Stimulated activated CD4-positive, alpha-beta T cell treated with anti-CD3 and anti-CD28 coated beads, Interleukin-2, amount 100 ng/mL, for 48 hours (primary cell): ENCODE measurements at places on chromosomes 11 and 22.

DNA sequence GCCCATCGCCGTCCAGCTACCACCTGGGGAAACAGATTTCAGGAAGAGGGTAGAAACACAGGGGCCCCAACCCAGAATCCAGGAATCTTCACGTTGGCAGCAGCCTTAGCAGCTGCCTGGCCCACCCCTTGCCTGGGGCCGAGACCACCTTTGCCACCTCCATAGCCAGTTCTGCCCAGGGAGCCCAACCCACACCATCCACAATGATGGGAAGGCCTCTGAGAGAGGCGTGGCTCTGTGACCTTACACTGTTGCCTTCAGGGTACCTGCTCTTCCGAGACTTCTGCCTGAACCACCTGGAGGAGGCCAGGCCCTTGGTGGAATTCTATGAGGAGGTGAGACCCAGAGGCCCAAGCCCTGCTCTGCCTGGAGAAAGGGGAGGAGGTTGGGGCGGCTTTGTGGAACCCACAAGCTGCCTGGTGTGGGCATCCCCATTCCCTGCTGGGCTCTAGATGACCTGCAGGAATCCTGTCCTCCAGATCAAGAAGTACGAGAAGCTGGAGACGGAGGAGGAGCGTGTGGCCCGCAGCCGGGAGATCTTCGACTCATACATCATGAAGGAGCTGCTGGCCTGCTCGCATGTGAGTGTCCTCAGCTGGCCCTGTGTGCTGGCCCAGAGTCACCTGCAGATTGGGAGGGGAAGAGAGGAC, 10.0 kb upstream of the ANKRD13D start:
- no peak for DNase-seq

GRCh38 chr22:49812838-49813237, 14.8 kb downstream of the BRD1 start:
- DNase-seq, result no peak

DNA sequence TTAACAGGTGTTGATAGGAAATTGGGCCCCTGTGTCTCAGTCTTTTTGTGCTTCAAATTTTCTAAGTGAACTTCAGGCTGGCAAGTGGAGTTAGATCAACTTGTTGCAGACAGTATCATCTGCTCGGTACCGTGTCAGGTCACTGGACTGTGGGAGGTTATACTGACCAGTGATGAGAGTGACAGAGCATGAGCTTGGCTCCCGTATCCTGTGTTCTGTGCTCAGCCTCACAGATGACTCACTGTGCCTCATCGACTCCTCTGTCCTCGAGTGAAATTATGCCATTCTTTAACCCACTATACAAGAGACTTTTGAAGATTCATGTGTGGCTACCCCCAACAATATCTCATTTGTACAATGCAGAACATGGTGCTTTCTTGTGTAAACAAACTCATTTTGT, 7.9 kb downstream of the GRAP2 start:
- DNase-seq, result no peak

GRCh38 chr22:43848366-43849171, 13.7 kb downstream of the SULT4A1 start:
- no peak for DNase-seq

- DNase-seq, result no peak
These were observed 3.7 kb upstream of the CHST1 start for GRCh38 chr11:45669146-45669545.

- no peak for DNase-seq
These were observed 140.7 kb downstream of the LUZP2 start for GRCh38 chr11:24637520-24637919.

- DNase-seq, result no peak
These were observed 720.0 kb upstream of the CNTN5 start for GRCh38 chr11:98300719-98301118.

- DNase-seq, result no peak
These were observed 242.3 kb upstream of the BLID start for GRCh38 chr11:122358292-122358691.

GRCh38 chr11:119974051-119974450, 163.9 kb downstream of the TRIM29 start:
- no peak for DNase-seq

DNA sequence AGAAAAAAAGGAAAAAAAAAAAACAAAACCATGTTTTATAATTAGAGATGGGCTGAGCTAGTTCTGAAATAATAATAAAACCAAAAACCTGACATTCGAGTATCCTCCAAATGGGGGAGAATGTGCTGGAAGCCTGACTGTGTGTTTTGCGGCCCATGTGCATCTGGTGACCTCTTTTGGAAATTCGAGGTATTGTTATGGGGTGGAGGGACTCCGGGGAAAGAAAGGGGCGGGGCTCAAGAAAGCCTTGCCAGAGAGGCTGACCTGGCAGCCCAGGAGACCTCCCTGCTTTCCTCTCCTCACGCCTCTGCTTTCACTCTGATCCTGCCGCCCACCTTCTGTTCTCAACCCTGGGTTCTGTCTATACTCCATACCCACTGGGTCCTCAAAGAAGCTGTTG, 72.9 kb downstream of the CTTN start:
- DNase-seq, result no peak

DNA sequence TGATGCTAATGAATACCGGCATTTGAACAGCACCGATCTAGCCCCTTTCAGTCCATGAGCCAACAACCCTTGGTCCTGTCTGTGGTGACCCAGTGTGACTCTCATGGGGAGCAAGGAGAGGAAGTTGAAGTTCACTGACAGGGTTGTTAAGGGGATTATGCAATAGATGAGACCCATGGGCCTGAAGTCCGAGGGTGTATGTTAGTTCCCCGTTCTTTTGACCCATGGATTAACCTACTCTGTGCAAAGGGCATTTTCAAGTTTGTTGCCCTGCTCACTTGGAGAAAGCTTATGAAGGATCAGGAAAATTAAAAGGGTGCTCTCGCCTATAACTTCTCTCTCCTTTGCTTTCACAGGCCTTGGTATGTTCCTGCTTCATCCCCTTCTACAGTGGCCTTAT, 4.9 kb downstream of the PNPLA3 start:
- DNase-seq, result no peak

DNA sequence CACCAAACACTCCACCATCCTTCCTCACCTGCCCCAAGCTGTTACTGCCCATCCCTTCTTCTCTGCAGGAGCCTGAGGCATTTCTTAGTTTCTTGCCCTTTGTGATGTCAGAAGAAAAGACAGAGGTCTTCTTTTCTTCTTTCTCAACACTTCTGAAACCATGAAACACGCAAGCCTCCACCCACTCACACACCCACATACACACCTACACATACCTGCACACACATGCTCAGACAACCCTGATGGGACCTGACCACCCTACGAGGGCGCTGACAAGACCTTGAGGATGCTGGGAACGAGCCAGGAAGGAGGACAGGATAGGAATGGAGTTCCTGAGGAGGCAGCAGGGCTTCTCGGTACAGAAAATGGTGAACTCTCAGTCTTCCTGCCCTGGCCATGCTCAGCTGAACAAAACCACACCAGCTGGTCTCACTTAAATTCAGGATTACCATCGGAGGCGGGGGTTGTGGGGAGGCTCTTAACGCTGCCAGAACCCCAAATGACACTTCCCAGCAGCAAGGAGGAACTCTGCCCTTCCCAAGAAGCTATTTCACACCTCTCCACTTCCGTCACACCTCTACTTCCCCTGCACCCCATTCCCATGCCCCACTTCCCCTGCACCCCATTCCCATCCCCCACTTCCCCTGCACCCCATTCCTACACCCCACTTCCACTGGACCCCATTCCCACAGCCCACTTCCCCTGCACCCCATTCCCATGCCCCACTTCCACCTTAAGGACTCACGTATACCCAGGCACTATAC, 41.0 kb downstream of the CSF2RB start:
- DNase-seq, result no peak

DNA sequence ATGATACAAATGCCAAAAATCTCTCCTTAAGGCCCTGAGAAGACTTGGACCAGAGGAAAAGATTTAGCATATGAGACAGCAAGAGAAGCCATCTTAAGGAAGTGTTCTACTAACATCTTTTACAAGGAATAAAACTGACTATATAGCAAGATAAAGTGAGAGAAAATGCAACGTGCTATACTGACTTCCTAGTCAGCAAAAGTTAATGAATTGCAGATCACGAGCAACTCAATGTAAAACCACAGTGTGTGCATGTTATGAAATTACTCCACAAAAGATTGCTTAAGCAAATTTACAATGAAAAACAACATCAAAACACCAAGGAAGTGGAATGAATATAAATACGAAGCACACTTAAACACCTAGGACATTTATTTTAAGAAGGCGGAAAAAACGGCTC, 187.5 kb downstream of the CADM1 start:
- DNase-seq, result no peak

DNA sequence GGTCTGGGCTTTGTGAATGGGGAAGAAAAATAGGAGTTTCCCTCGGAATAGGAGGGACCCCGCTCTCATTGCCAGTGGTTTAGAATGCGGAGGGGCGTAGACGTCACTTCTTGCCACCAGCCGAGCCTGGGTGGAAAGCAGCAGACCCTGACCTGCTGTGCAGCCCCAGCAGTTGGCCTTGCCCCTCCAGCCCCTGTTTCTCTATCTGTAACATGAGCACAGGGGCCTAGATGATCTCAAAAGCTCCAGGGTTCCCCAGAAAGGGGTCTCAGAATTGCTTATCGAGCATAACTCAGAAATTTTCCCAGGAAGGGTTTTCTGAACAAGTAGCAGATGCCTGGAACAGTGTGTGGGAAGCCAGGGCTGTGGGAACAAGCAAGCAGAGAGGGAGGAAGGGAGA, 43.9 kb downstream of the C11orf91 start:
- DNase-seq, result no peak

DNA sequence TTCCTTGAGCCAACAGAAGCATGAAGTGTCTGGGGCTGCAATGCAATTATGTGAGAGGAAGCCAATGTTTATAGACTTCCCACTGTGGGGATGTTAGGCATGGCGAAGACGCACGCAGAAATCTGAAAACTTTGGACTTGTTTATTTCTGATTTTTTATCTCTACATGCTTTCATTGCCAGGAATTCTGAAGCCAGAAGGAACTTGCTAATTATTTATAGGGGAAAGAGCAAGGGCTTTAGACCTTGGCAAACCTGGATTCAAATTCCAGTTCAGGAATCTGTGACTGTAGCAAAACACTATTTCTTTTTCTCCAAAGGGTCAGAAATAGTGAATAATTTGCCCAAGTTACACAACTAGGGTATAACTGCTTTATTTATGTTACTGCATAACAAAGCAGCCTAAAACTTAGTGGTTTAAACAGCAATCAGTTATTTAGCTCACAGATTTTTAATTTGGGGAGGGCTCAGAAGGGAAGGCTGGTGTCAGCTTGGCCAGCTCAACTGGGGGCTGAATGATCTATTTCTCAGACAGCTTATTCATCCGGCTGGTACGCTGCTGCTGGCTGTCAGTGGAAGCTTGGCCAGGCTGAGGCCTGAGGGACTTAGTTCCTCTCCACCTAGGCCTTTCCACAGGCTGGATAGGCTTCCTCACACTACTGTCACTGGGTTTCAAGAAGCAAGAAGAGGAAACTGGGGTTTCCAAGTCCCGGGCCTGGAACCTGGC, 1.9 kb upstream of the OR6Q1 start:
- DNase-seq, result no peak

GRCh38 chr11:31808721-31809540, 2.2 kb downstream of the PAX6 start:
- DNase-seq, result no peak

DNA sequence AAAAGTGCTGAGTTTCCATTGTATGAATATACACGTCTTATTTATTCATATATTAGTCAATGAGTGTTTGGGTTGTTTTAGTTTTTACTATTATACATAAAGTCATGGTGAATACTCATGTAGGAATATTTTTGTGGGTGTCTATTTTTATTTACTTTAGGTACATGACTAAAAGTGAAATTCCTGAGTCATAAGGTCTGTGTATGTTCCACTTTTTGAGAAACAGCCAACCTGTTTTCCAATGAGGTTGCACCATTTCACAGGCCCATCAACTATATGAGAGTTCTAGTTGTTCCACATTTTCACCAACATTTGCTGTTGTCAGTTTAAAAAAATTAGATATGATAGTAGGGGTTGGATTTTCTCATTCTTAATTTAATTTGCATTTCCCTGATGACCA, 6.6 kb upstream of the OR6X1 start:
- no peak for DNase-seq

GRCh38 chr11:79074547-79074946, 366.3 kb downstream of the TENM4 start:
- no peak for DNase-seq

- no peak for DNase-seq
These were observed 46.4 kb downstream of the DCDC1 start for GRCh38 chr11:31323145-31323544.

DNA sequence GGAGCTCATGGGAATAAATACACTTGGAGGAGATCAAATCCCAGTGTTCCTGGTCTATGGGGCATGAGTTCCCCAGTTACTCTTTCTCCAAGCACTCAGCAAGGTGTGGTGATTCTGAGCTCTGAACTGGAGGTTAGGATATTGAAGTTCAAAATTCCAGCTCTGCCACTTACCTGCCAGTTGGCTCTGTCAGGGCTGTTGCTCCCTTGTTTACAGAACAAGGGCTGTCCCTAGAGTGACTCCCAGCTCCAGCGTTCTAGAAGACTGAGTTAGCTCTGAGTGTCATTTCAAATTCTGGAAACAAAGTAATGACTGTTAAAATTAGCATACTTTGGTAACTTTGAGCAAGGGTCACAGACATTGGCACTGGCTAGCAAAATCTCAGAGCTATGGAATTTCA, 69.7 kb upstream of the ZBED5 start:
- DNase-seq, result no peak

- DNase-seq, result no peak
These were observed 13.8 kb upstream of the AMOTL1 start for GRCh38 chr11:94754335-94754734.

DNA sequence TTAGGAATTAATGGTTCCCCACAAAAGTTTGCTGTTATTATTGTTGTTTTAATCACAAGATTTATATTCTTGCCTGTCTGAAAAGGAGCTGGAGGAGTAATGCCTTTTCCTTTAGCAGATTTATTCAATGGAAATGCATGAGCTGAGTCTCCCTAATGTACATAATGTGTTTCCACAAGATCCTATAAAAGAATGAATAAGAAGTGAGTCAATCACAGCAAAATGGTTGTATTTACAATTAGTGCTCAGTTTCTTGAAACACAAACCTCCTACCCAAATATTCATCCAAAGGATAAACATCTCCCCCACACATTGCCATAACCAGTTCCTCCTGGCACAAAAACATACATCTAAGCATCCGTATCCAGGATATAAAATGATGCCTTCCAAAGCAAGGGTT, 33.3 kb downstream of the ME3 start:
- no peak for DNase-seq

- no peak for DNase-seq
These were observed 5.6 kb downstream of the ARHGEF17 start for GRCh38 chr11:73313652-73314051.
